ENCODE measurements at places on chromosomes 11 and 22.

GRCh38 chr11:111081021-111081511, 164.5 kb upstream of the POU2AF2 start:
- peak; percentile 86 for DNase-seq

- no peak for DNase-seq
Observed at GRCh38 chr11:72802822-72803221, 9.0 kb upstream of the STARD10 start.

DNA sequence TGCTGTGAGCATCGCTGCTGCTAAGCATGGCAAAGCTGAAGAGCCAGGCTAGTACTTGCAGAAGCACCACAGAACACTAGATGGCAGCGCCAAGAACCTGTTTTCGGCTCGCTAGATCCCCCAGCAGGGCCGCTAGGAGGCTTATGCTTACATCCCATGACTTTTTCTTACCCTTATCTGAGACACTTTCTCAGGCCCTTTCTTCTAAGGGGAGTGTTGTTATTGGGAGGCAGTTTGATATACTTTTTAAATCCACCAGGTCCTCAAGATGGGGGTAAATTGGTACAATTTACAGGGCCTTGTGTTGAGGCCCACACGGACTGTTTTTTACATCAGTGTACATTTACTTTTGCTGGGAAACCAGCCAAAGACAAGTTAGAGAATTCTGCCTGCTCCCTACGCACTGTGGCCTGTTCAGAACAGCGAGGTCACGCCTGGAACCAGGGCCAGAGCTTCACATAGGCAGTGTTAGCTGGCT, 4.0 kb downstream of the TRIM6 start:
- DNase-seq = no peak

DNA sequence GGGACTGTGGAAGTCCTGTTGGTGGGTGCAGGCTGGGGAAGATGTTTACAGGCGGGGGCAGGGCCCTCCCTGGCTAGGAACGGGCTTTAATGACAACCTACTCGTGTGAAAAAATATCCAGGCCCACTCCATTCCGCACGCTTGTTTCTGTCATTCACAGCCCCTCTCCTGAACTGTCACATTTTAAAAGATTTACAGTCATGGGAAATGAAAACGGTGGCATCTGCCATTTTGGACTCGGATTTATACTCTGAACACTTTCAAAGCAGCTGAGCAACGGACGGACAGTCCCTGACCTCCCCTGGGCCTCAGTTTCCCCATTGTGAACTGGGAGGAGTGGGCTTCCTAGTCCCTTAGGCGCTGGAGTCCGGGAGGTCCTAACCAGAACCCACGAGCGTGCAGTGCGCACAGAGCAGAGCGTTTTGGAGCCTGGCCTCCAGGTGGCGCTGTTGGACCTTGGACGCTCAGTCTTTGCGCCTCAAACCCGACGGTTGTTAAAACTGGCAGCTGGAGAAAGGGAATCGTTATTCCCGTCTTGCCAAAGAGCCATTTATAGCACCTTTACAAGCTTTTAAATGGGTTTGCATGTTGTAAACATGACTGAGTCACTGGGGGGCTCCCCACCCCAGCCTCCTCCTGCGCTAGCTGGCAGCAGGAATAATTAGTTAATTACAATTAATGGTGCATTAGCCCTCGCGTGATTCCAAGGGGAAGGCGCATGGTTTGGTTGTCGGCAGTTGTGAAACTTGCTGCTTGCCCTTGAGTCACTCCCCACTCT, 75.3 kb downstream of the FBLN1 start:
- DNase-seq = peak; percentile 39

GRCh38 chr11:118615282-118615975, 8.0 kb downstream of the PHLDB1 start:
- DNase-seq = no peak

DNA sequence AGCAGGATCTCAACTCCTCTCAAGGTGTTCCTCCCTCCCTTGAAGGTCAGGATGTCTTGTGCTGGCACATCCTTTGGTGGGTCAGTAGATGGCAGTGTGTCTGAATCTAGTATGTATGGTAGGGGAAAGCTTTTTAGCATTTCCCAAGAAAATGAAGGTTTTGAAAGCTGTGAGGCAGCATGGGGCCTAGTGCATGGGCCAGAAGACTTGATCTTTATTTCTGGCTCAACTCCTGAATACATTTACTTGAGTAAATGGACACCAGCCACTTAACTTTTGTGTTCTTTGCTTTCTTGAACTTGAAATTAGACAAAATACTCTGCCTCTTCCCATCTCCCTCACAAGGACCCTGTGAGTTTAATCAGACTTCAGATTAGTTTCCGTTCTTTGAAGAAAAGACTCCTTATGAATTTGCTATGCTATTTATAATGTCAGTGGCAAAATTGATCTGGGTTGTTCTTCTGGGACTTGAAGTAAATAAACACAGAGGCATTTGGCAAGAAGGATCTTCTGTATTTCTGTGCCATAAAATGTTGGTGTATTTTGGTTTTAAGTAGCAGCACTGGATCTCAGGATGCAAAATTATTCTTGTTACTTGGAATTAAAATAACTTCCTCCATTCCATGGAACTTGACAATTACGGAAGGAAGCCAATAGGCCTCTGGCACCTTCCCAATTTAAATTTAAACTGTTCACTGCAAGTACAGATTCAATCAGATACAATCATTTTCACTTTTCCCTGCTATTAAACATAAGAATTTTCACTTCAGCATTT, 288.8 kb downstream of the CASP12 start:
- DNase-seq = peak; percentile 11

GRCh38 chr11:134480136-134480712, 68.2 kb upstream of the B3GAT1 start:
- DNase-seq = no peak

DNA sequence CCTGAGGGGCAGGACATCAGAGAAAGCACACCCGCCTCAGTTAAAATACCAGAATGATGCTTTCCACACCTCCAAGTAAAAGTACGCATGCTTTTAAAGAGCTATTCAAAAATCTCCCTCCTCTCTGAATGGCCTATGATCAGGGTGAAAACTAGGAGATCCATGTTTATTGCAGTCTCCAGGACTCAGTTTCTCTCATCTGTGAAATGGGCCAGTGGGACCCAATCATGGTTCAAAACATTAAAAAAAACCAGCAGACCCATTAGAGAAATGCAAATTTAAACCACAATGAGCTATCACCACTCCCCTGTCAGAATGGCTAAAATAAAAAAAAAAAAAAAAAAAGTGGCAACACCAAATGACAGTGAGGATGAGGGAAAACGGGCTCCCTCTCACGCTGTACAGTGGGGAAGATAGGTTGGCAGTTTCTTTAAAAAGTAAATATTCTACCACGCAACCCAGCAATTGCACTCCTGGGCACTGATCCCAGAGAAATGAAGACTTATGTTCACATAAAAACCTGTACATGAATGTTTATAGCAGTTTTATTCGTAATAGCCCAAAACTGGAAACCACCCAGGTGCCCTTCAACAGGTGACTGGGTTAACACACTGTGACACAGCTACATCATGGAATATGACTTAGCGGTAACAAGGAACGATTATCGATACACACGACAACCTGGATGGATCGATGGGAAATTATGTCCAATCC, 242.7 kb downstream of the MN1 start:
- no peak for DNase-seq

- no peak for DNase-seq
Observed at GRCh38 chr11:68792400-68792966, 41.2 kb upstream of the TESMIN start.

- DNase-seq = no peak
Observed at GRCh38 chr11:90536301-90536700, 313.5 kb upstream of the CHORDC1 start.

- DNase-seq = no peak
Observed at GRCh38 chr11:20058749-20059458, 101.4 kb downstream of the DBX1 start.

DNA sequence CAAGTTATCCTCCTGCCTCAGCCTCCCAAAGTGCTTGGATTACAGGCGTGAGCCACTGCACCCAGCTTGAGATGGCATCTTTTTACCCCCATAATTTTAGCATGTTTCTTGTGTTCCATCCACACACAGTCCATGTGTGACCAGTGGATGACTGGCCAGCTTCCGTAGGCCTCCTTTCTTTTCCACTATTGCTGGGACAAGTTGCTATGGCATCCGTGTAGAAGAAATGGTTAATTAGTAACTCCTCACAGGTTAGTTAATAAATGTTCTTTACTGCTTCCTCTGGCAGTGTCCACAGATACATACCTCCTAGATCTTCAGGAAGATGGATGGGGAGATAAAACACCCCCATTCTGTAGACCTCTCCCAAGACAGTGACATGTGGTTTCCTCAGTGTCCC, 154.3 kb upstream of the RASSF10 start:
- no peak for DNase-seq

DNA sequence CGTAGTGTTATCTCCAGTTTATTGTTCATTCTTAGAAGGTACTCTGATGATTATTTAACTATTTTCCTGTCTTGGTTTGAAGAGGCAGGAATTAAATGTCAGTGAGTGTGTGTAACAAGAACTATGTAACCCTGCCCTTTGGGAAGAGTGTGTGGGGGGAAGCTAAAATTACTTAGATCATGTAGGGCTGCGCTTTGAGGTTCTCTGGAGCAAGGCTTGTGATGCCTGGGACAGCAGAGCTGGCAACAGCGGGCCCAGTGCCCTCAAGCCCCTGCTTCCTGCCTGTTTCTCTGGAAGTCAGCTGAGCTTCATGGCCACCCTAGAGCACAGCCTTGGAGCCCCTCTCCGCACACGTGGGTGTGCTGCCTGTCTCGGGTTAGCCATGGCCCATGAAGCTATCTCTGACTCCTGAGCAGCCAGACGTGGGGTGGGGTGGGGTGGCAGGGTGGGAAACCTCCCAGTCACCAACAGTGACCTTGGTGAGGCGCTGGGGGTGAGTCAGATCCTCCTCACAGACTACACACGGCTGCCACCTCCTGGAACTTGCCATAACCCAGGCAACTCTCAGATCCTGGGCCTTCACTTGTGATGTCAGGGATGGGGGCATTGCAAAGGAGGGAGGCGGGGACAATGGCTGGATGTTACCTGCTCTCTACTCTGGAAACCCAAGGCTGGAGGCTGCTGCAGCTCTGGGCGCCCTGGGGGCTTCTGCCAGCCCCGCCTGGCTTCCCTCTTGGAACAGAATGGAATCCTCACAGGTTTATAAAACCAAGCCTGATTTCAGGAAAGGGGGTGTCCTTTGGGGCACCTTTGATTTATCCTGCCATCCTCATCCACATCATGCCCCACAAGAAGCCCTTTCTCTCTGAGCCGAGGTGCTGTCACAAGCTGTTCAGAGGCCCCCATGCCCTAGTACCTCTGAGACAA, 88.6 kb downstream of the SNX19 start:
- peak; percentile 19 for DNase-seq

DNA sequence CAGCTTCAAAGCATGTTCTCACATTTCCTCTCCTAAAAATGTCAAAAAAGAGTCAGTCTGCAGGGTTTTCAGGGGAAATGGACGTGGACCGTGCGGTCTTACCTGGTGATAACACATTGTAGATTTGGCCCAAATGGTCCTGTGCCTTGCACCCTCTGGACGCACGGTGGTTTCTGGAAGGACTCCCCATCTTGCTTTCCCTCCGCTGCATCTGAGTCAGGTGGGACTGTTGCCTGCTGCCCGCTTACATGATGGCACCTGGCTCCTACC, 1290.1 kb downstream of the TBC1D22A start:
- DNase-seq = no peak

DNA sequence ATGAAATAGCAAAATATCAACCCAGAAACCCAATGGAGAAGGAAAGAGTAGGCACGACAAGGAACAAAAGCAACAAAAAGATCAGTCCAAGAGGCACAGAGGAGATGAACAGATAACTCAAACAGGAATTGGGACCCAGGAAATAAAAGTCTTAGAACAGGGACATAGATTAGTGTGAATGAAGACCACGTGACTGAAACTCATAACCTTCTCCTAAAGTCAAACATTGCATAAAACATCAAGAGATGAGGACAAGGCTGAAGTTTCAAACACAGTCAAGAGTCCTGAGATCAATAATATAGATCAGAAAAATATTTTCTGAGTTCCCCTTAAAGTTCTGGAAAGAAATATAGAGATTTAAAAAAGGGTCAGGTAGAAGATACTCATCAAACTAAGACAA, 24.4 kb upstream of the OR56B4 start:
- no peak for DNase-seq

DNA sequence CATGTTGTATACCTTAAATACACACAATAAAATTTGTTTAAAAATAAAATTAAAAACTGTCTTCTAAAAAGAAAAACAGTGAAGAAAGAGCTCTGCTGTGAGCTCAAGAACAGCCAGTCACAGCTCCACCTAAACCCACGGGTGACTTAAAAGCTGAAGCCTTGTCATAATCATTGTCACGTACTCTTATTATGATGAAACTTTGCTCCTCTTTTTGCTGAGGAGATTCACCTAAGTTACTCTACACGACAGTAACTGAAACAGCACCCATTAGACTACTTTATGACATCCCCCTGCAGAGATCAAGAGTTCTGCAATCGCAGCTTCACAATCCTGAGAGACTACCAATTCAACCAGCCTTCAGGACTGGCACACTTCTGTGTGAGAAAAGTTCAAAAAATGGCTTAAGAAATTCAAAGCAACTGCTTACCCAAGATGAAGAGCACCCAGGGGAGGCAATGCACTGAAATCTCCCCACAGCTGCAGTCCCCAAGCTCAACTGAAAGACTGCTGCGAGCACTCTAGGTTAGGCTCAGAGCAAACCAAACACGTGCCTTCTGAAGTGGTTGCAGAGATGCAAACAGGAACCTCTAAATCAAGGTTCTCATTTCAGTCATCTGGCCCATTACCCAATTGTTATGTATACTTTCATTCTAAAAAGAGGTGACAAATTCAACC, at the start of gene JAML:
Gene JAML (minus strand): TSS at position 501 of the 678 bp plus-strand sequence. CDS start 10,145 bp downstream, outside the sequence.
- DNase-seq = no peak

DNA sequence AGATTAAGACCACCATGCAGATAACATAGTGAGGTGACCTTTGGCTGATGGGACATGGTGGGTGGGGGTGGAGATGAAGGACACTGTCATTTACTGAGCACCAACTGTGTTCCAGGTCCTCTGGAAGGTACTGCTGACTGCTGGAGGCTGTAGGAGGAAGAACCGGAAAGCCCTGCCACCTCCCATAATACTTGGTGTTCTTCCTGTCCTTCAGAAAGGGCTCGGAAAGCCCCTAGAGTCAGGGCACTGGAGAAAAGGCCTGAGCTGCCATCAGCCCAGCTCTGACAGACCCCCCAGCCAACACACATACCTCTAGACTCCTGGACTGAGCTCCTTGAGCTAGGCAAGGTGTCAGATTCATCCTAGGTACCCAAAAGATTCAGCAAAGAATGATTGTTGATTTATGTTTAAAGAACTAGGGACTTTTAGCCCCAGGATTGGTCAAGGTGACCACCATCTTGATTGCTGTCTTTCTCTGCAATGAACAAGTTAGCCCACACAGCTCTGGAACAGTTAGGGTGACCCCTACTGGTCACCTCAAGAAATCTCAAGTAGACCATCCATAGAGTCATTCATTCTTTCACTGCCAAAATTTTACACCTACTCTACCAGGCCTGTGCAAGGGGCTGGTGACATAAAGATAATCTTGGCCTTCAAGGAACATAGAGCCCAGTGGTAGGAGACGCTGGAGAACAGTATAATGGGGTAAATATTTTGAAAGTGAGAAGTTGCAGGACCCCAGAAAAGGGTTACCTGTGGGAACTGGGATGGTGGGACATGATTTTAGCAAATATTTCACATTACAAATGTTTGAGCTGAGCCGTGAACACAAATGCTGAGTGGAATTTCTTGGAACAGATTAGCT, 39.4 kb downstream of the IRAG1 start:
- peak; percentile 63 for DNase-seq
